ENCODE measurements at places on chromosomes 13 and 19. TPM values are rescaled to one million over a fixed set of nuclear protein-coding genes. Genes with fewer than 3 reads are reported as not detected.

DNA sequence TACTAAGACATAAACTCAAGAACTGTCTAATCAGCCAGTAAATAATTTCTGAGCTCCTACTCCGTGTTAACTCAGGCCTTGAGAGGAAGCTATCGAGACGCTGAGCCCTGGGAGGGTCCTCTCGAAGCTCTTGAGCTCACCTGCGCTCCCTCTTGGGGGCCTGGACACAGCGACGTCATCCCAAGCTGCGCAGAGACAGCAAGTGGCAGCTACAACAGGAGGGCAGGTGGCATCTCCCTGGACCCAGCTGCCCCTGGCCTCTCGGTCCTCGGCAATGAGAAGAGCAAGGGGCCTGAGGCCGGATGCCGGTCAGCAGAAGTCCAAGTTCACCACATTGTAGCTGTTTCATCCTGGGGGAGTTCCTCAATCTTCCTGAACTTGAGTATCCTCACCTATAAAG lies 30.5 kb upstream of the TUBGCP3 start:
- no peak for DNase-seq

DNA sequence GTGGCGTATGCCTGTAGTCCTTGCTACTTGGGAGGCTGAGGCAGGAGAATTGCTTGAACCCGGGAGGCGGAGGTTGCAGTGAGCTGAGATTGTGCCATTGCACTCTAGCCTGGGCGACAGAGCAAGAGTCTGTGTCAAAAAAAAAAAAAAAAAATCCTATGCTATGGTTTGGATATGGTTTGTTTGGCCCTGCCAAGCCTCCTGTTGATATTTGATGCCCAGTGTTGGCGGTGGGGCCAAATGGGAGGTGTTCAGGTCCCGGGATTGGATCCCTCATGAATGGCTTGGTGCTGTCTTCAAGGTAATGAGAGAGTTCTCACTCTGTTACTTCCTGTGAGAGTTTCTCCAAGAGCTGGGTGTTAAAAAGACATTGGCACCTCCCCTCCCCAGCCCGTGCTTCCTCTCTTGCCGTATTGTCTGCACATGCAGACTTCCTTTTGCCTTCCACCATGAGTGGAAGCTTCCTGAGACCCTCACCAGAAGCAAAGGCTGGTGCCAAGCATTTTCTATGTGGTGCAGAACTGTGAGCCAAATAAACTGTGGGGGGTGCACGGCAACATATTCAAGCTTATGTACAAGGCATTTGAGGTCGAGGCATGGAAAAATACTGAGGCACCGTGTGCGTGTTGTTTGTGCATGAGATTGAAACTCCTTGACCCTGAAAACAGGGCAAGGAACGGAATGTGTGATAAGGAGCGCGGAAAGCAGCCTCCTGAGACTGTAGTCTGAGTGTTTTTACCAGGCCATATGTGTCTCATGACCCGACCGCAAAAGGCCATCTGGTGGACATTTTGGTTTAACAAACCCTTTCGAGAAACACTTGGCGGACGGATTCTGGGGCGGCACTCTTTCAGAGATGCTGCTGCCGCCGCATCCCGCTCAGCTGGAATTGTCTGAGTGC lies 7.3 kb downstream of the SIGLEC9 start:
- no peak for DNase-seq

GRCh38 chr19:48123907-48124651 lies 13.5 kb upstream of the PLA2G4C start:
- DNase-seq = no peak

- no peak for DNase-seq
These were observed 1.1 kb upstream of the PRKCG start for GRCh38 chr19:53880711-53881481.

Gene B3GNT8
- polyA plus RNA-seq = 2.6 TPM

Gene SERPINE3
- polyA plus RNA-seq = 0.79 TPM

Gene HIPK4
- 0.20 TPM for polyA plus RNA-seq
